T-helper 17 cell (primary cell): ENCODE measurements at places on chromosomes 3 and 15.
A peak's percentile ranks its signal among the peaks of the same experiment; 100 is the strongest.

- no peak for DNase-seq
- no peaks in the 10 kb centered on the region for H3K36me3 ChIP-seq
These were observed 728.3 kb upstream of the SGO1 start for GRCh38 chr3:20914310-20914709.

DNA sequence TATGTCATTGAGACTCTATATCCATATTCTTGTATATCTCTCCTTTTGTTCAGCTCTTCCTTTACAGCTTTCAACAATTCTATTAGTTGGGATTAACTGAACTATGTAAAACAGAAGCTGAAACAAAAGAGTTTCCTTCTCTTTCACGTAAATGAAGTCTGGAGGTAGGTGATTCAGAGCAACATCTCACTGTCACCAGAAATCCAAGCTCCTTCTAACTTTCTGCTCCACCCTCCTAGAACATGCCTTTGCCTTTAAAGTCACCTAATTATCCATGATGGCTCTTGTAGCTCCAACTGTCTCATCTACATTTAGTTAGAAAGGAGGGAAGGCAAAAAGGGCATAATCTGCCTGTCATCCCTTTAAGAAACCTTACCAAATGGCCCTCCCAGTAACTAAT, 458.2 kb upstream of the MDFIC2 start:
- no peaks in the 10 kb centered on the region for H3K36me3 ChIP-seq
- H3K4me1 ChIP-seq, result no peaks in the 10 kb centered on the region
- no peak overlapping the region for H3K4me3 ChIP-seq
- no peak for DNase-seq

GRCh38 chr15:56307180-56307579, 58.0 kb upstream of the TEX9 start:
- no peak overlapping the region for H3K4me3 ChIP-seq
- no peaks in the 10 kb centered on the region for H3K27me3 ChIP-seq
- no peaks in the 10 kb centered on the region for H3K4me1 ChIP-seq
- no peak overlapping the region for H3K27ac ChIP-seq
- DNase-seq, result no peak

GRCh38 chr3:54764911-54765310, 162.9 kb downstream of the LRTM1 start:
- H3K27me3 ChIP-seq, result no peaks in the 10 kb centered on the region
- no peaks in the 10 kb centered on the region for H3K36me3 ChIP-seq
- no peak overlapping the region for H3K27ac ChIP-seq

- H3K36me3 ChIP-seq, result no peaks in the 10 kb centered on the region
- peak overlapping the region; percentile 12 for H3K27ac ChIP-seq
- no peak for DNase-seq
These were observed 102.0 kb upstream of the PLXNA1 start for GRCh38 chr3:126880901-126881300.

- H3K4me3 ChIP-seq, result no peak overlapping the region
- no peaks in the 10 kb centered on the region for H3K36me3 ChIP-seq
- H3K4me1 ChIP-seq, result no peaks in the 10 kb centered on the region
- no peak overlapping the region for H3K27ac ChIP-seq
- H3K27me3 ChIP-seq, result no peaks in the 10 kb centered on the region
These were observed 64.3 kb upstream of the LRRC3B start for GRCh38 chr3:26558257-26558656.

- no peak overlapping the region for H3K4me3 ChIP-seq
- H3K4me1 ChIP-seq, result peaks cover 16% of the 10 kb centered on the region
- peak overlapping the region; percentile 16 for H3K27ac ChIP-seq
- H3K36me3 ChIP-seq, result peaks cover 4% of the 10 kb centered on the region
- H3K27me3 ChIP-seq, result peaks cover 33% of the 10 kb centered on the region
- no peak for DNase-seq
These were observed 86.9 kb downstream of the SEMA5B start for GRCh38 chr3:122940628-122941086.

DNA sequence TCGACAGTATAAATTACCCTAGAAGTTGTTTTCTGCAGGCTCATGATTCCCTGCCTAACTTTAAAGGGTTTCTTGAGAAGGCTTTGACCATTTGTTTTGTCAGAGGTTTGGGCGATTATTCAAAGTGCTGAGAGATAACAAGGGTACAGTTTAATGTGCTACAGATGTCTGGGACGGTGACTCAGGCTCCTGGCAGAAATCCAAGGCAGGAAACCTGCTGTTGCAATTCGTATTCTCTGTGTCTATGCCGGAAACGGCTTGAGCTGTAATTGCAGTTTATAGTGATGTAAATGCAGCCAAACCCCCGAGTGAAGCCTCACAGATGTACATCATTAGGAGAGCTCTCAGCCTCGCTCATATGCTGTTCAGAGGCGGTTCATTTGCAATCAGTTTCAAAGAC, 65.6 kb downstream of the SYNPR start:
- H3K27me3 ChIP-seq, result peaks cover 16% of the 10 kb centered on the region
- no peak overlapping the region for H3K27ac ChIP-seq
- no peaks in the 10 kb centered on the region for H3K4me1 ChIP-seq
- H3K4me3 ChIP-seq, result no peak overlapping the region
- H3K36me3 ChIP-seq, result no peaks in the 10 kb centered on the region

DNA sequence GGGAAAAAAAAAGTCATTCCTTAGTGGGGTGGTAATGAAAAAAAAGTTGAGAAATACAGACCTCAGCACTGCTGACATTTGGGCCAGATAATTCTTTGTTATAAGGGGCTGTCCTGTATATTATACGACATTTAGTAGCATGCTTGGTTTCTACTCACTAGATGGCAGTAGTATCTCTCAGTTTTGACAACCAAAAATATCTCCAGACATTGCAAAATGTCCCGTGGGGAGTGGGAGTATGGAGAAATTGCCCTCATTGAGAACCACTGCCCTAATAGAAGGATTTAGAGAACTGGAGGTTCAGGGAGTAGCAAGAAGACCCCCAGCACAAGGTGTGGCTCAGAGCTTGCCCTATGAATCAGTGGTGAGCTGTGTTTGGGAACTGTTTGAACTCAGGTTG, 28.6 kb upstream of the TEX264 start:
- no peak for DNase-seq
- no peak overlapping the region for H3K4me3 ChIP-seq
- no peak overlapping the region for H3K27ac ChIP-seq
- H3K27me3 ChIP-seq, result no peaks in the 10 kb centered on the region
- H3K4me1 ChIP-seq, result no peaks in the 10 kb centered on the region

DNA sequence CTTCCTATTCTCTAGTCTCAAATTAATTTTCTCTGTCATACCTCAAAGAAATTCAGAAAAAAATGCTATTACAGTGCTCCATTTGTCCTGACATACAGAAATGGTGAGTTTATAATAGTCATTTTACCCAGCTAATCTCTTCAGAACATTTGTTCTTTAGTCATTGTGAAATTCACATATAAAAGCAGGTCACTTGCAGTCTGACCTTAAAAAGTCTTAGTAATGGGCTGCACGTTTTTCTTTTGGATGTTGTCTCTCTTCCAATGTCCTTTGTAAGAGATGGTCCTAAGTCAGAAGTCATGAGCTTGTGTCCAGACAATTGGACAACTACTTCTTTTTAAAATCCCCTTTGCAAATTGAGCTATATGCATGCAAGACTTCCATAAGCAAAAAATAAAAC, 17.0 kb upstream of the IL1RAP start:
- no peaks in the 10 kb centered on the region for H3K4me1 ChIP-seq
- no peak overlapping the region for H3K4me3 ChIP-seq
- peaks cover 5% of the 10 kb centered on the region for H3K36me3 ChIP-seq
- H3K27ac ChIP-seq, result no peak overlapping the region
- H3K27me3 ChIP-seq, result peaks cover 55% of the 10 kb centered on the region

DNA sequence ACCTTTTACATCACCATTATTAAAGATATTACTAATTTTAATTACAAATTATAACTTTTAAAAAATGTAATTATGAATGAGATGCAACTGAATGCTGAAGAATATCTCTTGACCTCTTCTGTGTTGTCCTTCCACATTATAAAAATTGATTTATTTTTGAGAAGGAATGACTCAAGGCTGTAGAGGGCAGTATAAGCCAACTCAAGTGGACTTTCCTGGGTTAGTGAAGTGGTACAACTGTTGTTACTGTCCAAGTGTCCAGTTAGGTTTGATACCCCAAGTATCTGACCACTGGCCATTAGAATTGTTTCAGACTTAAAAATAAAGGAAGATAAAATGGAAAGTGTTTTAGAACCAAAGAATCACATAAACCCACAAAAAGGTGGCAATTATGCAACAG, 51.9 kb downstream of the BBX start:
- peaks cover 31% of the 10 kb centered on the region for H3K4me1 ChIP-seq
- no peak overlapping the region for H3K27ac ChIP-seq
- no peaks in the 10 kb centered on the region for H3K27me3 ChIP-seq
- no peaks in the 10 kb centered on the region for H3K36me3 ChIP-seq
- DNase-seq, result no peak

- H3K27ac ChIP-seq, result no peak overlapping the region
- peaks cover 5% of the 10 kb centered on the region for H3K36me3 ChIP-seq
- H3K27me3 ChIP-seq, result no peaks in the 10 kb centered on the region
- peaks cover 18% of the 10 kb centered on the region for H3K4me1 ChIP-seq
These were observed 203.3 kb downstream of the CDIN1 start for GRCh38 chr15:36782681-36783080.

- no peaks in the 10 kb centered on the region for H3K27me3 ChIP-seq
- DNase-seq, result no peak
- peaks cover 4% of the 10 kb centered on the region for H3K36me3 ChIP-seq
These were observed 31.2 kb upstream of the TMOD3 start for GRCh38 chr15:51798281-51798680.

- H3K4me3 ChIP-seq, result no peak overlapping the region
- H3K27ac ChIP-seq, result no peak overlapping the region
- no peaks in the 10 kb centered on the region for H3K36me3 ChIP-seq
- peaks cover 7% of the 10 kb centered on the region for H3K4me1 ChIP-seq
These were observed 122.8 kb upstream of the GALNT15 start for GRCh38 chr3:16051691-16052090.

DNA sequence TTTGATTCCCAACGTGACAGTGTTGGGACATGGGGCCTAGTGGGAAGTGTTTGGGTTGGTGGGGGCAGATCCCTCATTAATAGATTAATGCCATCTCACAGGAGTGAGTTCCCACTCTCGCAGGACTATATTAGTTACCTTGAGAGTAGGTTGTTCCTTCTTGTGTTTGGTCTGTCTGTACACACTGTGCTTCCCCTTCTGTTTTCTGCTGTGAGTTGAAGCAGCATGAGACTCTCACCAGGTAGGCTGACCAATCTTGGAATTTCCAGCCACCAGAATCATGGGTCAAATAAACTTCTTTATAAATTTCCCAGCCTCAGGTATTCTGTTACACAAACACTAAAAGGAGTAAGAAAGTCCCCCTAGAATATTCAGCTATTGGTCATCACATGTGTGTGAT, 145.4 kb downstream of the ERC2 start:
- peaks cover 2% of the 10 kb centered on the region for H3K4me1 ChIP-seq
- no peaks in the 10 kb centered on the region for H3K36me3 ChIP-seq
- no peak for DNase-seq
- no peak overlapping the region for H3K27ac ChIP-seq

GRCh38 chr3:127083778-127084397, 101.0 kb downstream of the PLXNA1 start:
- no peak overlapping the region for H3K27ac ChIP-seq
- H3K4me1 ChIP-seq, result peaks cover 2% of the 10 kb centered on the region
- no peak for DNase-seq
- H3K36me3 ChIP-seq, result no peaks in the 10 kb centered on the region
- H3K27me3 ChIP-seq, result peaks cover 9% of the 10 kb centered on the region

DNA sequence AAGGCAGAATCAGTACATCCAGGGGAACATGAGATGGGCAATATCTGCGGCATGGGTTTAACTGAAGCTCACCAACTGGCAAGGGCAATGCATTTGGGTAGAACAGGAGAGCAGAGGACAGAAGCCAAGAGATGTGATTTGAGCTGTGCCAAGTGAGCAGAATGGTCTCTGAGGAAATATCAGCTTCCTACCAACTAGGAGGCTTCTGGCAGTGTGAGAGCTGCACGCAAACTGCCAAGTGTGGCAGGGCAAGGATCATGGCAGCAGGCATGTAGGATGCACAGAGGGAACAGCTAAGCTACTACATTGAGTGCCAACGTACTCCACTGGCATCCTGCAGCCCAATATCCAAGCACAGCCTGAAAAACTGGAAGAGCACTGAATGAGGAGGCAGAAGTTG, 1036.5 kb downstream of the TUSC7 start:
- DNase-seq, result no peak
- no peak overlapping the region for H3K4me3 ChIP-seq
- H3K27me3 ChIP-seq, result no peaks in the 10 kb centered on the region
- no peaks in the 10 kb centered on the region for H3K36me3 ChIP-seq
